Midbrain (tissue), 1 donor: ENCODE measurements at places on chromosomes 12 and 14.

GRCh38 chr14:31263485-31264133 is 56.0 kb upstream of the HECTD1 start:
- DNase-seq = peak; percentile 3

DNA sequence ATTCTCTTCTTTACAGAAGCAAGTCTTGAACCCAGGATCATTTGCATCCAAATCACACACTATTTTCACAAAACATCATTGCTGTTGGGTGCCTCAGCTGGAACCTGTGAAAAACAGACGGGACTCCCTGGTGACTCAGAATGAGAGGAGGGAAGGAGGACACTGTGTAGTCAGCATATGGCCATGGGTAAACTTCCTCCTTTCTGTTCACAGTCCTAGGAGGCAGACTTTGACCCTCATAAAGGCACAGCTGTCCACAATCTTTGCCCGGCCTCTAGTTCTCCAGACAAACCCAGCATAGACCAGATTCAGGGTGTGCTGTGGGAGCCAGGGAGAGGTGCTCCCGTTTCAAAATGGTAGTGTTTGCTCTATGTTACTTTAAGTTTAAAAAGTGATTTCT is 62.0 kb downstream of the DYRK2 start:
- no peak for DNase-seq

GRCh38 chr12:113239288-113239771 is 18.1 kb downstream of the TPCN1 start:
- no peak for DNase-seq

- no peak for DNase-seq
Observed at GRCh38 chr14:105855893-105856675, 329.7 kb downstream of the TMEM121 start.

DNA sequence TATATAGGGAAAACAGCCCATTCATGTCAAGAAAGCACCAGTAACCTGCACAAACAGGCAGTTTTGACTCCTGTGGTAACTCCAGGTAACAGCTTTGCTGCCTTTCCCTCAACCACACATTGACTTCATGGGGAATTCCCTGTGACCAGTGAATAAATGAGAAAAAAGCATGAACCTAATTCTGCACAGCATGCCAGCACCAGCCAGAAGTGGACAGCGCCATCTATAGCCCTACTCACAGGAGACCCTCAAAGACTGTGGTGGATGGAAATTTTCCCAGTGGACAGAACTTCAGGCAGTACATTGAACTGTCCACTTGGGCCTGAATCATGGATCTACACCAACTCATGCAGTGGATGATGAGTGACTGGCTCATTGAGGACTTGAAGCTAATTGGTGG is 152.1 kb downstream of the SLC8A3 start:
- DNase-seq = no peak

DNA sequence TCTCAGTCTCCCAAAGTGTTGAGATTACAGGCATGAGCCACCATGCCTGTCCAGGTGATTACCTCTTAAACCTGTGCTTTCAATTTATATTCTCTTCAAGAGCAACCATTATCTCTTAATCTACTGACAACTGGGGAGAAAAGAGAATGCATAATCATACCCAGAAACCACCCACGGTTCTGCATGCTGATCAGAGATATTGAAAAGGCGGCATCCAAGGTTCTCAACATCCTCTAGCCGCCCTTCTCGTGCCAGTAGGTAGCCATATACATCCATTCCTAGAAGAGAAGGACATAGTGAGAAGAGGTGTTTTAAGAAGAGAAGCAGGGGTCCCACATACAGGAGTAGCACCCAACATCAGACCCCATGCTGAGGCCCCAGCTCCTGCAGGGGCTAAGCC is 20.8 kb downstream of the ANAPC7 start:
- no peak for DNase-seq

- DNase-seq = no peak
Observed at GRCh38 chr14:100285913-100286400, 20.3 kb downstream of the SLC25A29 start.

DNA sequence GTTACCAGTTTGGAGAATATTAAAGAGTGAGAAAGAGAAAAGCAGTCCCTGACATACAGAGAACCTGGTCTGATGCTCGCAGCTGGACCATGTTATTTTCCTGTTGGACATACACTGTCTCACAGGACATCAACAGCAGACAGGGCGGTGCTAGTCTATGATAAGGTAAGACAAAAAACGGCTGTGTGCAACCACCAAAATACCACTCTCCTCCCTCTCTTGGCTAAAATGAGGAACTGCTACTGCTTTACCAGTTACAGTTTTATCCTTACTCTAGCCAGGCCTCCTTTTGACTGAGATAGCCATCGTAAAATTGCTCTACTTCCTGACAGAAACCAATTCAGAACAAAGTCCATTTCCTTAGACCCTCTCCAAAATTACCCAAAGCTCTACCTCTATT is 47.0 kb upstream of the ERGIC2 start:
- no peak for DNase-seq

GRCh38 chr14:95290871-95291431 is 28.8 kb downstream of the CLMN start:
- no peak for DNase-seq

DNA sequence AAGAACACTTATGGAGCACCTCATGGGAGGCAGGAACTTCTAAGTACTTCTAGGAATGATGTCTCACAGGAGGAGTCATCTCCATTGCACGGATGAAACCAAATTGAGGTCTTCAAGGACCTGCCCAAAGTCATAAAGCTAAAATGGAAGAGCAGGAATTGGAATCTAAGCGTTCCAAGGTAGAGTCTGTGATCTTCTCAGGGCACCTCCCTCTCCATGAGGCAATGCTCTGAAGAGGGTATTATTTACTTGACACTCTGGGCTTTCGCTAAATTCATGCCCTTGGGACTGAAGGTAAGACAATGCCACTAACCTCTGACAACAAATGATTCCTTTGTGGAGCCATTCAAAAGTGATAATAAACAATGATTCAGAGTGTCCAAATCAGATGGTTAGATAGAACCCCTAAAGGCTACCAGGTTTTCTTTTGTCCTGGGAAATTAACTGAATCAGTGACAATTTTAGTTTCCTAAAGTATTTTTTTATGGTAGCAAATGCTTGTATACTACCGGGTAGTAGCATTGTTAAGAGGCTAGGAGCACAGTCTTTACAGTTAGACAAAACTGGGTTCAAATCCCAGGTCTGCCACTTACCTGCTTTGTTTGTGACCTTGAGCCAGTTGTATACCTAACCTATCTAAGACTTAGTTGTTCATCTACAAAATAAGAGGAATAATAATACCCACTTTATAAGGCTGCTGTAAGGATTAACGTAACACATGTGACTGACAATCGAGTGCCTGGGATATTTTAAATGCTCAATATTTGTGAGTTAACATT is 12.3 kb downstream of the HMGA2 start:
- no peak for DNase-seq

DNA sequence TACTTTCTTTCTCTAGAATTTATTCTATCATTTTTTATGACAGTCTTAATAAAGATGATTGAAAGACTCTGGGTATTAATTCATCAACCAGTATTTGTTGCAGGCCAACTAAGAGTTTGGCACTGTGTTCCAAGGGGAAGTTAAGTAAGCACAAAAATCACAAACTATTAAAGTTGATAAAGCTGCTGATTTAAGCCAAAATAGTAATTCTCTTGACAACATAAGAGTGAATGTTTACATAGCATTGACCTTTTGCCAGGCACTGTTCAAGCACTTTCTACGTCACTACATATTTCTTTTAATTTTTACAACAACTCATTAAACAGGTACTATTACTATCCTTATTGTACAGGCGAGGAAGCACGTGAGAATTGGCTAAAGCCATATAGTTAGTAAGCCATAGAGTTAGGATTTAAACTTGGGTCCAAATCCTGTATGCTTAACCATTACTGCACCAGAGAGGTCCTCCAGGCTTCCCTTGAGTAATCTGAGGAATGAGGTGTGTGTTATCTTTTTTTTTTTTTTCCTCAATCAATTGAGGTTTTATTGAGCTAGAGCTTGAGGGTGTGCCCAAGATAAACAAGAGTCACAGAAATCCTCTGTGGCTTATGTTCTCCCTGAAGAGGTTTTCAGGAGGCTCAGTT is 1009.6 kb downstream of the DIO2 start:
- DNase-seq = no peak

DNA sequence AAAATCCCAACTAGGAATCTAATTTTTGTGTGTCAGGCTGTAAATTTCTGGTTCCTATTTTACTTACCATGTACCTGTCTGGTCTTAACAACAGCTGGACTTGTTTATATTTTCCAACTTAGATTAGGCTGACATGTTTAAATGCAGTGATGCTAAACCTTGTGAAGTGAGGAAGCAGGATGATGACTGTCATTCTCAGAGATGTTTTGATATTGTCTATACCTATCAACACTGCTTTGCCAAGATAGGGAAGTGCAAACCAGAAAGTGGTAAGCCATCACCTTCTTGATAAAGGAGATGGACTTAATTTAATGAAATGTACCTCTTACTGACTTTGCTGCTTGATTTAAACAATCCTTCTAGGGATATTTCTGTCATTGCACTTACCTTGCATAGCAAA is 2.1 kb downstream of the BICD1 start:
- no peak for DNase-seq

GRCh38 chr14:103279142-103280025 is 54.7 kb upstream of the EIF5 start:
- no peak for DNase-seq

- DNase-seq = peak; percentile 59
Observed at GRCh38 chr12:14185427-14186192, 179.9 kb upstream of the ATF7IP start.

DNA sequence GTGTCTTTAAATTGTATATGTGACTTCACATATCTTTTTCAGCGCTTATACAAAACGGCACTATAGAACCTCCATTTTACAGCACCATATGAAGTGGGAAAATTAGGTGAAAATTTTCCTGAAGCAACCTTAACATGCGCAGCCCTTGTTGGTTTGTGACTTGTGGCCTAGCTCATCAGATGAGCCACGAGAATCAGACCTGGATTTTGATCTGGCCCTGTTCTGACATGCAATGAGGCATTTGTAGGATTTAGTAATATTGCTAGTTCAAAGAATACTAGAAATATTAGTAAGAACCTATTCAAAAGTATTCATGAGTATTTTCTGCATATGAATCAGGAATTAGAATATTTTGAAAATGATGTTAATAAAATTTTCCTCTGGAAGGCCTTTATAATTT is 2.9 kb downstream of the CDKN1B start:
- no peak for DNase-seq
